ENCODE measurements at places on chromosomes 2 and 18.

GRCh38 chr2:201915446-201915845 is 109.1 kb downstream of the CDK15 start:
- no peak for DNase-seq

GRCh38 chr18:13269521-13270011 is 51.0 kb downstream of the LDLRAD4 start:
- DNase-seq = no peak

GRCh38 chr2:188244383-188244782 is 47.3 kb upstream of the GULP1 start:
- no peak for DNase-seq

- no peak for DNase-seq
These were observed 21.6 kb downstream of the ARHGAP25 start for GRCh38 chr2:68756178-68756577.

- no peak for DNase-seq
These were observed 69.1 kb upstream of the TCF7L1 start for GRCh38 chr2:85063981-85064599.

DNA sequence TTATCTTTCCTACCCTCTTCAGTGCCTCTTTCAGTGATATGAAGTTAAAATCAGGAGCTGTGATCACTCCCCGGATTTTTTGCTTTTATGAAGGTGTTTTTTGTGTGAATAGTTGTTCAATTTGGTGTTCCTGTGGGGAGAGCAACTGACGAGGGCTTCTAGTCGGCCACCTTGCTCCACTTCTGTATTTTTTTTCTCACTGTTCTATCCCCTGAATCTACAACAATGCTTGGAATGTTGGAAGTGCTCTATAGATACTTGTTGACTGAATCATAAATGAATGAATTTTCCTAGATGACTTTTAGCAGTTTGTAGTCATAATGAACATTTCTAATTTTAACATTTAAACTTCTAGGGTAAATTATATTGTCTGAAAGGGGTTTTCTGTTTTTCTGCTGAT is 247.3 kb downstream of the ZNF385B start:
- DNase-seq = no peak

- no peak for DNase-seq
These were observed 101.5 kb downstream of the SCG2 start for GRCh38 chr2:223500709-223501108.

- DNase-seq = no peak
These were observed 285.1 kb downstream of the MBD5 start for GRCh38 chr2:148306027-148306426.

GRCh38 chr2:11212645-11213044 is 57.4 kb downstream of the SLC66A3 start:
- no peak for DNase-seq

GRCh38 chr2:216678813-216679657 is 16.3 kb downstream of the IGFBP5 start:
- no peak for DNase-seq

DNA sequence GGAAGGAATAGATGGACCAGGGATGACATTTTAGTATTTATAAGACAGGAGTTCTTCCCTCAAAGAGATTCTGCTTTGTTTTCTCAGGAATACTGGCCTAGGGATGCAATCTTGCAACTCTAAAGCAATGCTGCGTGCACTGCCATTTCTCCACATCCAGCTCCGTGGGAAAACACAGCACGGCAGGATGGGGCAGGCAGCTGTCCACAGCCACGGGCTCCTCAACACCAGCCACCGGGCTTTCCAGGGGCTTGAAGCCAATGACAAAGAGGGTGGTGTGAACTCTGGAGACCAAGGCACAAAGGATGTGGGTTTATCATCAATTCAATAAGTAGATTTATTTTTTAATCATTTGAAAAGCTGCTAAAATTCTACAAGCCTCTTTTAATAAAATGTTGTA is 49.3 kb downstream of the CABYR start:
- DNase-seq = no peak

- no peak for DNase-seq
These were observed 47.9 kb downstream of the LDLRAD4 start for GRCh38 chr18:13266218-13267100.

DNA sequence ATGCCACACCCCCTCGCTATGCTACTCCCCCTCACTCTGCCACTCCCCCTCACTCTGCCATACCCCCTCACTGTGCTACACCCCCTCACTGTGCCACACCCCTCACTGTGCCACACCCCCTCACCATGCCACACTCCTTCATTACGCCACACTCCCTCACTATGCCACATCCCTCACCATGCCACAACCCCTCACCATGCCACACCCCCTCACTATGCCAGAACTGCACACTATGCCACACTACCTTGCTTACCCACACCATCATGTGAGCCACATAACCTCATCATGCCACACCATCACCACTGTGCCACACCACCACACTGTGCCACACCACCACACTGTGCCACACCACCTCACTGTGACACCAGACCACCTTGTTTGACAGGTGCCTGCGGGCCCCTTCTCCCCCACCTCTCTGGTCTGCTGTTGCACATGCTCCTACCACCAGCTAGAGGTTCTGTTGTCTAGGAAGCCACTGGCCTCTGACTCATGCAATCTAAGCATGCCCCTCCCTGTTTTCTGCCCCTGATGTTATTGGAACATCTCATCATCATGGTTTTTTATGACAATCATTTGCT is 22.0 kb downstream of the MARCHF4 start:
- no peak for DNase-seq

DNA sequence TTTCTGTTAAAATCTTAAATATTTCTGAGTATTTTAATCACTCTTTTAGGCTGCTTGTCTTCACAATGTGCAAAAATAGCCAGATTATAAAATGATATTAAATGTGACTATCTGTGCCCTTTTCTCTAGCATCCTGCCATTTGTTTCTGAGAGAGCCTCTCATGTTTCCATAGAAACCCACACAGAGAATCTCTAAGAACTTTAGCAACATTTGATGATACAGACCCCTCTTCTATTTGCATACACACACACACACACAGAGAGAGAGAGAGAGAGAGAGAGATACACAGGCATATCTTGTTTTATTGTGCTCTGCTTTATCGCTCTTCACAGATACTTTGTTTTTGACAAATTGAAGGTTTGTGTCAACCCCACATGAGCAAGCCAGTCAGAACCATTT is 134.5 kb upstream of the DDX18 start:
- DNase-seq = no peak

GRCh38 chr2:100297511-100297910 is 24.8 kb downstream of the LONRF2 start:
- no peak for DNase-seq

GRCh38 chr2:17608251-17608650 is 67.8 kb downstream of the VSNL1 start:
- no peak for DNase-seq

- DNase-seq = no peak
These were observed 12.9 kb upstream of the SIX3 start for GRCh38 chr2:44928483-44929158.

- no peak for DNase-seq
These were observed 4.2 kb downstream of the PLEKHA3 start for GRCh38 chr2:178484245-178485041.

DNA sequence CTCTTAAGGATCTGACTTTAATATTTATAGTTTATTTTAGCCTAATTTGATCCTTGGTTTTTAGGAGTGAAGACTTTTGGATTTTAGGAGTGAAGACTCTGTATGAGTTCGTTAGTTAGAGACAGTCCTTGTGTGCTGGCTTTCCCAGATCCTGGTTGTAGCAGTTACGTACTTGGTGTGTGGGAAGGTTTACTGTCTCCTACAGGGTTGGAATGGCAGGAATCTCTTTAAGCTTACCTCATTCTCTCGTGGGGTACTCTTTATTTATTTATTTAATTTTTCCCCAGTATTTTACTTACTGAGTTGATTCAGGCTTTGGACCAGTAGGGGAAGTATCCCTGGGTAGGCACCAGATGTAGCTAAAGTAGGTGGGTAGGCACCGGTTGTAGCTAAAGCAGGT is 1.8 kb upstream of the CXCR2 start:
- no peak for DNase-seq

DNA sequence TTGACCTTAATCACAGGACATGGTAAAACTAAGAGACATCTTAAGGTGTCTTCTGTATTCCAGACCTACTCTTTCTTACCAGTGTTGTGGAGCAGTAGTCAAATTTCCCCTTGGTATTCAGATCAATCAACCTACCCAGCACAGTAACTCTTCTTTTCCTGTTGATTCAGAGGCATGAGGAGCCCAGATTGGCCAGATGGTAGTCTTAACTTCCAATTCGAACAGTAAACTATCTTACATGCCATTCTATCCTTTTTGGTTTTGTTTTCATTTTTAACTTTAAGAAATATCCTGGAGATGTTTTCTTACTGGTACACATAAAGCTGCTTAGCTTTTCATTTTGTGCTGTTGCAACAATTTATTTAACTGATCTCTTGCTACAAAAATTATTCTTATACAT is 630.3 kb upstream of the PKDCC start:
- no peak for DNase-seq

GRCh38 chr2:21358976-21359375 is 235.2 kb downstream of the TDRD15 start:
- no peak for DNase-seq

DNA sequence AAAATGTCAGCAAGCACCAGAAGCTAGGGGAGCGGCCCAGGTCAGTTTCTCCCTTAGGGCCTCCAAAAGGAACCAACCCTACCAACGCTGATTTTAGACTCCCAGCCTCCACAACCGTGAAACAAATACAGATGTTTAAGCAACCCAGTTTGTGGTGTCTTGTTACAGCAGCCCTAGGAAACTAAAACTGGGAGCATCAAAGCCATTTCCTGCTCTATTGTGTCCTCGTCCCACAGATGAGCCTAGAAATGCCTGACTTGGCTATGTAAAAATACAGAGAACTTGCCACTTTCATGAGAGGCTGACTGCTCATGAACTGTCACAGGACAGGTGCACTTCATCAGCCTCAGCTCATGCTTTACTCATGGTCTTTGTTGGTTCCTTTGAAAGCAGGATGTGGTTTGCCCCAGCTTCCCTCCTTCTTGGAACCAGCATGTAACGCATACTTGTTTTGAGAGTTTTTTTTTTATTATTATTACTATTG is 97.6 kb upstream of the SLC39A10 start:
- DNase-seq = peak; percentile 35

DNA sequence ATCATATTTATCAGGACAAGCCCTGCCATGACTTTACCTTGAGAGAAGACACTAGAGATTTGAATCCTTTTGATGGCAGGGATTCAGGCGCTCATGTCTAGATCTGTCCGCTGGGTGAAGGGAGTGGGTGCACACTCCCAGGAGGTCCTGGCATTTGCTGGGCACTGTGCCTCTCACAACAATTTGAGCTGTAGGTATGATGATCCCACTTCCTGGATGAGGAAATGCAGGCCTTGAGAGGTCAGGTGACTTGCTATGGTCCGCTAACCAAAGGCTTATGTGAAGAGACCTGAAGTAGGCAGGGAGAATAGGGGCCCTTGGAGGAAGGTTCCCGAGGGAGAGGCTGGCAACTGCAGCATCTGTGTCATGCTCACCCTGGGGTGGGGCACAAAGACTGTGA is 206.1 kb downstream of the HAUS1 start:
- DNase-seq = no peak

- no peak for DNase-seq
These were observed 65.4 kb downstream of the CCDC85A start for GRCh38 chr2:56248965-56249742.

DNA sequence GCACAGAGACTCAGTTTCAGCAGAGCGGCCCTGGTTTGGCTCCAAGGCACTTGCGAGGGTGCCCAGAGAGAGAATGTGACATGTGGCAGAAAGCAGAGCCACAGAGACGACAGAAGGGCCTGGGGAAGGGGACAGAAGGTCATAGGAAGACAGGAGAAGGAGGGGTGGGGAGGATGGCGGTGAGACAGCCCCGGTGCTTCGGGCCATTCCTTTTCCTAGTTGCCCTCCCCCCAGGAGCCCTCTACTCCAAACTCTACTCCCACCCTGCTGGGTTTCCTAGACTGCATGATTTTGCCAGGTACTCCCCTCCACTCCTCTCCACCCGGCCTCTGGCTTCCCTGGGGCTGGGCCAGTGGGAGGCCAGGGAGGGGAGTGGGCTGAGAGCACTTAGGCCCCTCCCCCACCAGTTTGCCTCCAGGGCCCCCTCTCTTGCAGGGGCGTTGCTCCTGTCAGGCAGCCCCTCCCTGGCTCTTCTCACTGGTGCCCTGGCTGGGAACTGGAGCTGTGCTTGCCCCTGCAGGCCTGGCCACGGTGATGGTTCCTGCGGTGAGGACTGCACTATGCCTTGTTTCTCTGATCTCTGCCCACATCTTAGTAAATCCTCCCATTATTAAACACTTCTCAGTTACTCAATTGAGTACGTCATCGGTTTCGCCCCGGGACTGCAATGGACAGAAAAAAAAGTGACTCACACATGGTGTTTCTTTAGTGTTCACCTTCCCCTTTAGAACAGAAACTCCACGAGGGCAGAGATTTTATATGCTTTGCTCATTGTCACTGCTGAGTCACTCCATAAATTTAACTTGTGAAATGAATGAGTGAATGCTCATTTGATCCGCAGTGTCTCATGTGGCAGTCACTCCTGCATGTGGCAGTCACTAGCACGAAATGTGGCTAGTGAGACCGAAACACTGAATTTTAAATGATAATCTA is 58.7 kb upstream of the SP3 start:
- peak; percentile 33 for DNase-seq

GRCh38 chr2:54941248-54941984 is 108.8 kb downstream of the RTN4 start:
- DNase-seq = no peak

DNA sequence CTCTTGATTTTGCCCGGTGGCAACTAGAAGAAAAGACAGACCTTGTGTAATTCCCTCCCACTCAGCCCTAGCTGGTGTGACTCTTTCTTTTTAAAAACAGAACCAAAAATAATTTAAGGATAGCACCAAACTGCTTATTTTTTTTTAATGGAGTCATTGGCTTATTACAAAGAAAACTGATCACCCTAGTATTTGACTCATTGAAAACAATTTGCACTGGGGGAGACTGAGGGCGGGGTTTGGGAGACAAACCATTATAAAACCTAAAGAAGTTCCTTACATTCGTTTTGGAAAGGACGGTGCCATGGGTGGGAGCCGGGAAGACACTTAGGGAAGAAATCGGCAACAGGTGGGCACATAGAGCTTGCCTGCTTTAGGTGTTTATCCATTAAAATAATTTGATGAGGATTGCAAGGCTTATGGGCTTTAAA is 2.5 kb downstream of the PAX3 start:
- no peak for DNase-seq

DNA sequence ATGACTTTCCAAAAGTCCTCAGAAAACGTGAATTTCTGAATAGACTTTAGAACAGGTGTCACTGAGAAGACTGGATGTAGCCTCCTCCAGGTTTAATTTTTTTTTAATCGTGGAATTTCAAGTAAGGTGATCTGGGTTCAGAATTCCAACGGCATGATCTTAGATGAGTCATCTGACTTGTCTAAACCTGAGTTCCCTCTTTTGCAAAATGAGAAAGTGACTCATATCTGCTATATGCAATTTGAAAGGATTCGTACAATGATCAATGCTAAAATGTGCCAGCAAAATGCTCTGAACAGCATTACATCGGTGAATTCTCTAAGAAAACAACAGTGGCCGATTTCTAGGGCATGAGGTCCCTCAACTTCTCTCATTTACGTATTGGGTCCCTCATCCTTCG is 69.1 kb upstream of the ZNF516 start:
- DNase-seq = no peak

GRCh38 chr18:11980163-11980493 is 1.2 kb upstream of the IMPA2 start:
- DNase-seq = no peak

GRCh38 chr2:85181844-85182456 is 48.8 kb downstream of the TCF7L1 start:
- no peak for DNase-seq

GRCh38 chr18:77134611-77135010 is 2.0 kb upstream of the MBP start:
- no peak for DNase-seq
